ENCODE measurements at places on chromosomes 11 and 22.
A peak's percentile ranks its signal among the peaks of the same experiment; 100 is the strongest.

DNA sequence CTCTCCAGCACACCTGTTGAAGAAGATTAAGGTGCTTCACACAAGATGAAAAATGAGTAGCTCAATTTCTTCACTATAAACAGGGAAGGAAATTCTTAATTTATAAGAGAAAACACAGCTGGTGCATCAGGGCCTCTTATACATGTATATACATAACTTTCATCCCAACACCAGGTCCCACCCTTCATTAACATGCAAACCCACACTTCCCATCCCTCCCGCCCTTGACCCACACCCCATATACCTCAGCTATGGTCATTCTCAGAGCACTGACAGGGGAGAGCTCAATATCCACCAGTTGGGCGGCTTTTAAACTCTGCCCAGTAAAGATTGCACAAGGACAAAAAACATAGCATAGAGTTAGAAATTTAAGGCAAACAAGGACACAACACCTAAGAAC lies 85.8 kb downstream of the ATG16L2 start:
- no peak for DNase-seq

DNA sequence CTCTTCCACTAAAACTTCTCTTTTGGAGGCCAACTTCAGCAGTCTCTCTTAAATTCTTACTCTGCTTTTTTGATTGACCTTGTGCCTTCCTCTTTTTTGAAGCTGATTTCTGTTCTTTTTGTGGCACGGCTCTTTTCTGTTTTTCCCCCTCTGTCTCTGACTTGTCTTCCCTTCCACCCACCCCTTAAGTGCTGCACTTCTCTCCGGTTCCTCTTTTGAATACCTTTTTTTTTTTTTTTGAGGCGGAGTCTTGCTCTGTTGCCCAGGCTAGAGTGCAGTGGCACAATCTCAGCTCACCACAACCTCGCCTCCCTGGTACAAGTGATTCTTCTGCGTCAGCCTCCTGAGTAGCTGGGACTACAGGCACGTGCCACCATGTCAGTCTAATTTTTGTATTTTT lies 211.9 kb downstream of the BLID start:
- no peak for DNase-seq

- no peak for DNase-seq
Observed at GRCh38 chr11:45322111-45322705, 36.1 kb upstream of the SYT13 start.

DNA sequence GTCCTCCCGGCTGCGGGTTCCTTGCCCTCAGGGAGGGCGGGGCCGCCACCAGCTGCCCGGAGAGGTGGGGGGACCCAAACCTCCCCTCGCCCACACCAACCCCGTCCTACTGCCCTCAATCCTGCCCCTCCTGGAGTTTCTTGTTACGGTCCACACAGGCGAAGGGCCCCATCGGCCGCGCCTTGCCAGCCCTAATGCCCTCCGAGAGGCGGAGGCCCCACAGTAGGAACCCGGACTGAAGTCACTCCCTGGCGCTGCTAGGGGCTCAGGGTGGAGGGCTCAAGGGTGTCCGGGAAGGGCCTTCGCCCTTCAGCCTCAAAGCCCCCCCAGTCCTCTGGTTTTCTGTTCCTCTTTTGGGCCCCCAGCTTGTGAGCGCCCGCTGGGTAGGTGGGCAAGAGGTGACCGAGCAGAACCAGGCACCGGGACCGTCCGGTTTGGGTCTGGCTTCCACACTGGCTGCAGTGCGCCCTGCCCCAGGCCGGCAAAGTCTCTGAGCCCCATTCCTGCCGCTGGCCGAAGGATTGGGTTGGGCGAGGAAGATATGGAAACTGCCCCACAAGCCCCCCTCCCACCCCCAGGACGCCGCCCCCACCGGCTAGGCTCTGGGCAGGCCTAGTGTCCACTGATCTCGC lies 24.5 kb downstream of the DUSP8 start:
- no peak for DNase-seq

GRCh38 chr11:35275786-35276170 lies 136.8 kb downstream of the CD44 start:
- DNase-seq, result no peak

DNA sequence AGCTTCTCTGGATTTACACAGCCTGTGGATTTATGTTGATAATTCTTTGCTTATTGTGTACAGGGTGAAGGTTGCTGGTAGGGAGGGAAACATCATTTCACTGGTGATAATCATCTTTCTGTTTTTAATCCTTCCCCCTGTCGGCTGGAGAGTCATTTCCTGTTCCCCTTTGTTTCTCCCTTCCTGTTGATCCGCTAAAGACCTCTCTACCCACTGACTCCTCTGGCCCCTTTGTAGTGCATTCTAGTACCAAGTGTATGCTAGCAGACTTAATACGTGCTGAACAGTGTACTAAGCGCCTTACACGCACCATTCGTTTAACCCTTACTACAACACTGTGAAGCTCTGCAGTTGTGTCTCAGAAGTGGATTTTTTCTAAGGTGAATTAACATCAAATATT lies 19.0 kb upstream of the OR9Q1 start:
- no peak for DNase-seq

DNA sequence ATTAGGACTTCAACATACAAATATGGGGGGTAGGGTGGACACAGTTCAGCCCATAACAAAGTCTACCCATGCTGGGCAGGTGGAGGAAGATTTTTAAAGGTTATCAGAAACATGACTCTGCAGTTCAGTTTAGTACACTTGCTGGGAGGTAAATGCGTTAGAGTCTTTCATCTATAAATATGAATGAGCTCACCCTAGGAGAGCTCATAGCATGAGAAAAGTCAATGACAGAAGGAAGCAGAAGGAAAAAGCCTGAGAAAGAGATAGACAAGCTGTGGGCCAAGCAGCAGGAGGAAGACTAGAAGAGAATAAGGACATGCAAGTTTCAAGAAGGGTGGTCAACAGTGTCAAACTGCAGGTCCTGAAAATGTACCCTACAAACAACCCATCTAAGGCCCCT lies 27.0 kb upstream of the FSHB start:
- DNase-seq, result no peak

DNA sequence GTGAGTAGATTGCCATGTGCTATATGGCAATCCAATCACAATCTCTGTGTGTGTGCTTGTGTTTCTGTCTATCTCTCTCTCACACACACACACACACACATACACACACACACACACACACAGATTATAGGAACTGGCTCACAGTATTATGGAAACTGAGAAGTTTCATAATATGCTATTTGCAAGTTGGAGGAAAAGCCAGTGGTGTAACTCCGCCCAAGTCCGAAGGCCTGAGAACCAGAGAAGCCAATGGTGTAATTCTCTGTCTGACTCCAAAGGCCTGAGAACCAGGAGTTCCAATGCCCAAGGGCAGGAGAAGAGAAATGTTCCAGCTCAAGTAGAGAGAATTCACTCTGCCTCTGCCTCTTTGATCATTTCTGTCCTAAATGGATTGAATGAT lies 37.2 kb downstream of the GLYATL2 start:
- no peak for DNase-seq

DNA sequence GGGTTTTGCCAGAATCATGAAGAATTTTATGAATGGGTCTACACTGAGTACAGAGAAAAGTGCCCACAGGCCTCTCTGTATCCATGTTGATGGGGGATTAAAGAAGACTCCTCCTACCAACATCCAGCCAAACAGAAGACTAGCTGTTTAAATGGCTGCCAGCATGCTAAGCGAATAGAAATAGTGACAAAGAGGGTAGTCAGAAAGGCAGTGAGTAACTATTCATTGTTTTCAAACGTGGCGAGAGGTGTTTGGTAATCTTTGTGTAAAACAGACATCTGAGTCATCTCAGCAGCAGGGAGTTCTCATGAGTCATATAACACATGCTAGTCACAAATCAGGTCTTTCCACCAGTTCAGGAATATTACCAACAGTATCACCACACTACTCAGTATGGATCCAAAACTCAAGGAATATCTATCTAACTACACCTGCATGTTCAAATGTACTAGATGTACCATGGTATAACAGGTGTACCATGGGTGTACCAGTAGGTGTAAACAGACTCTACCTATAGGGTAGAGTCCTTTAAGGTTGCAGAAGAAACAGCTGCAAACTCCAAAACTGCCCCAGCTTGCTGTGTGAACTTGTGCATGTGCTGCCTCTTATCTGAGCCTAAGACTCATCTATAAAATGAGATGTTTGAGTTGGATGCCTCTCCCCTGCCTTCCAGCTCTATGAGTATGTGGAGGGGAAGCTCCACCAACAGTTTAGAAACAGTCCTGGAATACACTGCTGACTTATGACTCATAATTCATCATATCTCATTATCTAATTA lies 82.0 kb downstream of the SLC1A2 start:
- DNase-seq, result no peak

GRCh38 chr22:31080164-31080847 lies 812 bp upstream of the SMTN start:
- no peak for DNase-seq

DNA sequence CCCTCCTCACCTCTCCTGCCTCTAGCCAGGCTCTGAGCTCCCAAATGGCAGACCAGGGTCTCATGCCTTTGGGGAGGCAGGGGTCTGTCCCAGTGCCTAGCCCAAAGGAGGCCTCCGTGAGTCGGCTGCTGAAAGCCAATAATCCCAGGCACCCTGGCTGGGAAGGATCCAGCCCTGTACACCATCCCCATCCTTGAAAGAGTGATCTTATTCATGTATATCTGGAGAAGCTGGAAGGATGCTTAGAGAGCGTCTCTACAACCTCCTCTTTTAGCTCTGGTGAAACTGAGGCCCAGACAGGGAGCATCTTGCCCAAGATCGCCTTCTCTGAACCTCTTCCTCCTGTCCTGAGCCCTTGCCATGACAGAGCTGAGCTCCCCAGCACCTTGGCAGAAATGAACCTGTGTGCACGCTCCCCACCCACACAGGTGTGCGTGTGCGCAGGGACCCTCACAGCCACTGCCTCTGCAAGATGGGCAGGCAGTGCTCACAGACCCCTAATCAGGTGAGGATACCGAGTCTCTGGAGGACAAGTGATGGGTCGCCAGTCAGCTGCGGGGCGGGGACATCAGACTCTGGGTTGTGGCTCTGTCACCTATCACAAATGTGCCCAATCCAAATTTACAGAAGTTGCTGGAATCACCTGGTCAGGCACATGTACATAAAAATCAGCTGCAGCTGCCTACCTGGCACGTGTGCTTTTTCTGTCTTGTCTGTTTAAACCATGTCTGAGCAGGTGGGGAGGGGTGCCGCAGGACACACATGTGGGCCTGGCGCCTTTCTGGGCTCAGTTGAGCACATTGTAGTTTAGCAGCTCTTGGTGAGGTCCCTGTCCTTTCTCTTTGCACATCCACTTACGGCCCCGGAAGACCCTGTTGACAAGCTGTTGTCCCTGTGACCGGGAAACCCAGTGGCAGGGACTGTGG lies 49.3 kb upstream of the WNT7B start:
- DNase-seq, result no peak

DNA sequence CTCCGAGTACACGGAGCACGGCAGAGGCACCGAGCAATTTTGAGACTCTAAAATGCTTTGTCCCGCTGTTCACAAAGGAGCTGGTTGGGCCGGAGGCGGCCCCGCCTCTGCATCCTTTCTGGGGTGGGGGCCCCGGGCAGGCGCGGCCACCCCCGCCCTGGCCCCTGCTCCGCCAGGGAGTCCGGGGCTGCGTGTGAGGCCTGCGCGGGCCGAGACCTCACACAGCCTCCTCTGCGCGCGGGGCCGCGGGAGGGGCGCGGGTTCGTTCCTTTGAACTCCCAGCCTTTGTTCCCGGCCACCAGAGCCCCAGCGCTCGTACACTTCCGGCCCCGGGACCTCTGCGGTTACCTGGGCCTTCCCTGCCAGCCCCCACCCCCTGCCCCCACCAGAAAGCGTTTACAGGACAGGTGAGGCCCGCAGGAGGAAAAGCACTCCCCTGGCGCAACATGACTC lies 1.6 kb downstream of the FGF19 start:
- no peak for DNase-seq

GRCh38 chr11:8756201-8756600 lies 73.6 kb downstream of the RPL27A start:
- DNase-seq, result no peak

GRCh38 chr11:22670830-22671229 lies 4.4 kb downstream of the GAS2 start:
- DNase-seq, result peak; percentile 8

DNA sequence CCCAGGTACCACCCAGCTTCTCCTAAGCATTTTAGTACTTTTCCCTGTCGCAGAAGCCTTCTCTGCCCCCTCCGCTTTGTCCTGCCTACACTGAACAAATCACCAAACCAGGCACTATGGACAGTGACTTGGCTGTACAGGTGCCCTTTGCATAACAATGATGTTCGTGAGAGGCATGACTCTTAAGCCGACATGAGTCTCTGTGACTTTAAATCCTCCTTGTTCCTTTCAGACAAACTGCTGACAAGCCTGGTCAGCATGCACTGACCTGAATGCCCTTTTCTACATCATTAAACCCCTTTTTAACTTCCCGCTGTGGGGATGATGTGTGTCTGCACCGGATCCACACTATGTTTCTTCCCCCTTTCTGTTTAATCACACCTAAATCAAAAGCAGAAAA lies 16.6 kb downstream of the CAVIN3 start:
- no peak for DNase-seq

- DNase-seq, result no peak
Observed at GRCh38 chr22:26450453-26451185, 21.6 kb downstream of the ASPHD2 start.

- no peak for DNase-seq
Observed at GRCh38 chr22:29083933-29084591, 11.2 kb downstream of the KREMEN1 start.

GRCh38 chr11:119391275-119391674 lies 9.8 kb upstream of the USP2 start:
- no peak for DNase-seq

GRCh38 chr11:117538263-117539135 lies 210.8 kb downstream of the CEP164 start:
- DNase-seq, result no peak

GRCh38 chr11:10900681-10901415 lies 43.0 kb upstream of the ZBED5 start:
- DNase-seq, result no peak

GRCh38 chr22:50498322-50498890 lies 9.1 kb downstream of the LMF2 start:
- DNase-seq, result peak; percentile 74
